ENCODE measurements at places on chromosomes 3 and 15. TPM values are rescaled to one million over a fixed set of nuclear protein-coding genes. Genes with fewer than 3 reads are reported as not detected.

DNA sequence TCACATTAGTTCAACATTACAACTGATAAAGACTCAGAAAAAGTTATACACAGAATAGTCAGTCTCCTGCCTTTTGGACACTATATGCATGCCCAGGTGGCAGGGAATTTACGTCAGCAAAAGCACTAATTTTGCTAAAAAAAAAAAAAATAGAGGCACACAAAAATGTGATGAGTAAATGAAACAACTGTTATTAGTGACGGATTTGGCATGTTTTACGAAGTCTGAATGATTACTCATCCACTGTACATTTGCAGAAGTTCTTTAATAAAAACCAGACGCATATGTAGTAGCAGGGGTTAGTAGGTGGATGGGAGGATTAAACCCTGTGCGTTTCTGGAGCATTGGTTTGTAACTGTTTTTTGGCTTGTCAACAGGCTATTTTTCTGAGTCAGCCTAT is 99.0 kb downstream of the MITF start:
- DNase-seq: no peak

DNA sequence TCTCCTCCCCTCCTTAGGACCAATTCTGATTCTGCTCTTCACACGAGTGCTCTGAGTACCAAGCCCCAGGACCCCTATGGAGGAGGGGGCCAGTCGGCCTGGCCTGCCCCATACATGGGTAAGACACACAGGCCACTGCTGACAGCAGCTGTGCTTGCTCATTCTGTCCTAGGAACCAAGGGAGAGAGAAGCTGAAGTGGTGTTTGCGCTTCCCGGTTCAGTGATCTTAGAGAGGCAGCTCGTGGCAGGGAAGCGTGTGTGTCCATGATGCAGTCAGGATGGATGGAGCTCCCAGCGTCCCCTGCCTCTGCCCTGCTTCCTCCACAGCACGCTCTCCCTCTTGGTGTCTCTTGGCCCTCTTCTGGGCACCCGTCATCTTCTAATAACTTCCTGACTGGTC is 77.6 kb downstream of the CRTC3 start:
- no peak for DNase-seq

DNA sequence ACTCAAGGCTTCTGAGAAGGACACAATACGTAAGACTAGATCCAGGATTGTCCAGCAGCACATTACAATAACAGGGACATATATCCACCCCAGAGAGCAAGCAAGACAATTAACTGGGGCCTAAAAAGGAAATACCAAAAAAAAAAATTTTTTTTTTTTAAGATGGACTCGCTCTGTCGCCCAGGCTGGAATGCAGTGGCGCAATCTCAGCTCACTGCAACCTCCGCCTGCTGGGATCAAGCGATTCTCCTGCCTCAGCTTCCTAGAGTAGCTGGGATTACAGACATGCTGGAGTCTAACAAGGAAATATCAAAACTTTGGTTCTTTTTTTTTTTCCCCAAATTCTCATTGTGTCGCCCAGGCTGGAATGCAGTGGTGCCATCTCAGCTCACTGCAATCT is 28.8 kb upstream of the IMPDH2 start:
- DNase-seq: no peak

DNA sequence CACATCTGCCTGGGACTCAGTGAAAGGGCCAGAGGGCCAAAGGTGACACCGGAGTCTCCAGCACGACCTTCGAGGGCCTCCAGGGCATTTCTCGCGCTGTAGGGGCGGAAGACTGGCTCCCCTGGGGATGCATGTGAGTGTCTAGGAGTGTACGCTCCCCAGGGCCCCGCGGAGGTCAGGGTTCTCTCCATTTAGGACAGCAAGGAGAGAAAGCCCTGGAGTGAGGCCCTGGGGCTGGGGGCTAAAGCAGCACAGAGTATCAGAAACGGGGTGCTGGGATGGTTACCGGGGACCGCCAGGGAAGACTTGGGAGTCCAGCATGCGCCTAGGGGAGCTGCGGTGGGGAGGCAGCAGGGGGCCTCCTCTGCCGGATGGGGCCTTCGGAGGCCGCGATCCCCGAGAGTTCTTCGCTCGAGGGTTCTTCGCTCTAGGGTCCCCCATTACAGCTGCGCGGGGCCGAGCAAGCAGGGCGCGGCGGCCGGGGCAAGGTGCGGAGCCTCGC is 595 bp upstream of the APBA2 start:
- DNase-seq: no peak

TPRG1 gene
- total RNA-seq: 0.53 TPM

- no peak for DNase-seq
Observed at GRCh38 chr3:13461169-13462124, 18.7 kb upstream of the HDAC11 start.

DNA sequence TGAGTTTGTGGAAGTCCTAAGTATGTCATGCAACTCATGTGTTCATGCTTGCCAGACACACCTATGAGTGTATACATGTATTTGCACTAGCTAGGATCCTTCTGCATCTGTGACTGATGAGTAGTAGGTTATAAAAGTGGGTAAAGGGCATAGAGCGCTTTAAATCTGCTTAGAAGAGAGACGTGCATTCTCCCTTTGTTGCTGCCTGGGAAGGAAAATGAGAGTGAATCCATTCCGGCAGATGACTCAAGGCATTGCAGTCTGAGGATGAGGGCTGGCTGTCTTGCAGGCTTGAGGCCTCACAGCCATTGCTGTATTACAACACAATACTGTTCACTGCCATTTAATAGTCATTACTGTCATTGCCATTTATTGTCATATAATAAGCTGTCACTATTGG is 120.8 kb upstream of the UMPS start:
- no peak for DNase-seq

DNA sequence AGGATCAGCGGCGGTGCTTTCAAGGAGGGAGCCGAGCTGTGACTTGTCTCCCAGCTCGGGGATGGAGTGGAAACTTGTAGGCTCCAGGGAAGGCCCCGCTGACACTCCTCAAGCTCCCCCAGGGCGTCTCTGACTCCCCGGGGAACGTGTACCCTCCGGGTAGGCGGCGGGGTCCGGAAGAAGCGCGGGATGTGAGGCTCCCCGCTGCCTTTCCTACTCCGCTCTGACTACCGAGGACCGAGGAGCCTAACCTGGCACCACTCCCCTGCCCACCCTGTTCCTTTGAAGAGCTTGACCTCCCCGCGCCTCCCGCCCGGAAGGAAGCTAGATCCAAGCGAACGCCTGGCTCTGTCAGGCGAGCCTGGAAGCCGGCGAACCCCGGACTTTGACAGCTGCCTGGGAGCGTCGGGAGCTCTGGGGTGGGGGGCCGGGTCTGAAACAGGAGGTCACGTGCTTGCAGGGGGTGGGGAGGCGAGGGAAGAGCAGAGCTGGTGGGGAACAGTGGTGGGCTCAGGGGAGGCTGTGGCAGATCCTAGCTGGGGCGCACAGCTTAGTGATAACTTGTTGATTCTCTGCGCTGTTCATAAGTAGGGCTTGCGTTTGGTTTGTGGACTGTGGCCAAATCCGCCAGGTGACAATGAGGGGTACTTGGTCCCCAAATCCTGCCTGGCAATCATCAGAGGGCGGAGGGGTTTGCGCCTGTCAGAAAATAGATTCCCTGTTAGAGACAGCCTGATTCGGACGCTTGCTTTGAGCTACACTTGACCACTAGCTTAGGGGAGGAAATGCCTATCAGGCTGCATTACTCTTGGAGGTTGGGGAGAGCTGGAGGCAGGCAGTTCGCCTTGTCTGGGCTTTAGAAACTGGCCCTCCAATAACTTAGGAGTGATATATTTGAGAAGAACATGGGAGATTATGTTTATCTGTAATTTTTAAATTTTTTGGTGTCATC is 1.2 kb downstream of the CLSTN2 start:
- no peak for DNase-seq
